Hematopoietic multipotent progenitor cell treated with erythropoietin and hydrocortisone succinate and interleukin-3 and kit ligand, for 17 days (in vitro differentiated cells): ENCODE measurements at places on chromosomes 11 and 22.

DNA sequence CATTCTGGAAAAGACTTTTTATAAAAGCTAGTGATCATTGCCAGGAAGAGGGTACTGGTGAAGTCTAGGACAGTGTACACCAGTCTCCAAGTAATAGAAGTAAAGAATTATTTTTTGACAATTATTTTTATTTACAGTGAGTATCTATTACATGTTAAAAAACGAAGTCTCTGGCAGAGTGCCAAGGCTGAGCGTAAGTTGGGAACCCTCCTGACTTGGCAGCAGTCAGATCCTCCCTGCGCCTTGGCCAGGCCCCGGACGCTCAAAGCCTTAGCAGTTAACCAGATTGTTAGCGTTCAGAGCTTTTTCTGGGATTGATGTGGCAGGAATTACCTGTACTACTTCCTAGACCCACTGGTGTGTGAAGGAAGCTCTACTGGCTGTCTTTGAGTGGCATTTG is 38.1 kb upstream of the CTTN start:
- no peak for DNase-seq

GRCh38 chr11:129271030-129271429 is 78.9 kb upstream of the ARHGAP32 start:
- DNase-seq, result no peak

DNA sequence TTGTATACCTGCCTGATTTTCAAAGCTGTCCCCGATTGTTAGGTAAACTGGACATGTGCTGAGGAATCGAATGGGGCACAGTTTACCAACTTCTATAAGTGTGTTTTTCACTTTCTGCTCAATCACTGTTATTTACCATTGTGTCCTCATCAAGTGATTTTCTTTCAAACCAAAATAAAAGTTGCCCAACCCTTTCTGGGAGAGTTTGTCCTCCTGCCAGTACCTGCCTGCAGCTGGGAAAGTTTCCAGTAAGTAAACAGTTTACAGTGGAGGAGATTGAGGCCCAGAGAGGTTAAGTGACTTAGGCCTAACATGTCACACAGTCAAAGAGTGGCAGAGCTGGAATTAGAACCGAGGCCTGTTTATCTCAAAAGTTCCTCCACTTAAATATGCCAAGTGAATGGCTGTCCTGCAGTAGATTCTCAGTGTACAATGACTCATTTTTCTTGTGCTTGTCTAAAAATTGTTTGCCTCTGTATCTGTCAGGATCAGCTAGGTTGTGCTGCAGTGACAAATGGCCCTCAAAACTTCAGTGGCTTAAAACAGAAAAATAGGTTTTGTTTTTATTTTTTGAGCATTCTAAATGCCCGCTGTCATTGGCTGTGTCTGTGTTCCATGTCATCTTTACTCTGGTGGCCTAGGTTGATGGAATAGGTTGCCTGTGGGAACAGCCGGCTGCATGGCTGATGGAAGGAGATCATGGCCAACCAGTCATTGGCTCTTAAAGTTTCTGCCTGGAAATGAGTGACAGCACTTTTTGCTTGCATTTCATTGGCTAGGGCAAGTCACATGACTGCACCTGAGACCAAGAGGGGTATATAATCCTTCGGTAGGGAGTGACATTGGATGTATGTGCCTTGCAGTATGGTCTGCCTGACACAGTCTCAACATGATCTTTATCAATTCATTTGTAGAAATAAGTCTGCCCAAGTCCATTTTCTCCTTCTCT is 61.8 kb upstream of the CRYBB3 start:
- no peak for DNase-seq

DNA sequence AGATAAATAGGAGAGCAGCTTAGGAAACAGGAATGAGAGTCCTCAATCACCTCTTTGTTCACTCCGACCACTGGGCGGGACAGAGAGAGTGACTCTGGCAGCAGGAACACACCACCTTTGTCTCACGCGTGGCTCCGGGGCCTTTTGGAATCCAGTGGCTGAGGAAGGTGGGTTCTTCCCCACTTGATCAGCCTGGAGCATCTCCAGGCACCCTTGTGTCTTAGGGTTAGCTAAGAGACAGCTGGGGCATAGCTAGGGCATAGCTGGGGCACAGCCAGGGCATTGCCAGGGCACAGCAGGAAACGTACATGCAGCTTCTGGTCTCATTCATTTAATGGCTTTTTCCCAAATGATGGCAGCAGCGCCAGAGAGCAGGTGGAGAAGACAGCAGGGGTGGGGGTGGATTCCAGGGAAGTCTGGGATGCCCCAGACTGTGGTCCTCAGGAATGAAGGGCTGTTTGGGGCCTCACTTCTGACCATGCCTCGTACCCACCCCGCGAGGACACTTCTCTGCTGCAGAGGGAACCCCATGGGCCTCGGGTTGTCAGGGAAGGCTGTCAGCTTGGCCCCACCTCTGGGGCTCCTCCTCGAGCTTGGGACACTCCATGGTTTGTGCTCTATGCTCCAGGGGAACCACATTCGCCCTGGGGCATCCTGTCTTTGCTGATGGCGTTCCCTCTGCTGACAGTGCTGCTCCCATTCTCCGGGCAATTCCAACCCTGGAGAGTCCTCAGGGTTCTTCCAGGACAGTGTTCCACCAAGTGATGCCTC is 30.4 kb upstream of the SHANK2 start:
- DNase-seq, result no peak

- no peak for DNase-seq
Observed at GRCh38 chr11:23010790-23011335, 150.6 kb upstream of the CCDC179 start.

DNA sequence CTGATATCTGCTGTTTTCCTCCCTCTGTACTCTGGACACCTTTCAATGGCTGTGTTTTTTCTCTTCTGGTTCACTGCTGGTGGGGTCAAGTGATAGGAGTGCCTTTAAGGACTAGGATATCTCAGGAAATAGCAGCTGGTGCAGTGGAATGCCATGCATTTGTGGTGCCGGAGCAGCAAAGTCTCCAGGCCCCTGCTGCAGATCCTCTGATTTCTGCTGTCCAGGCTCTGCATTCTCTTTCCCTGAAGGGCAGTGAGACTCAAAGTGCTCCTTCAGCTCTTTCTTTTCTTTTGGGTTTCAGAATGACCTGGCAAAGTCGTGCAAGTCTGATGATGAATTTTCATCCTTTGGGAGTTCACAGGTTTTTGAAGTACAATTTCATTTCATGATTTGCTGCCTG is 774.3 kb downstream of the FAM181B start:
- DNase-seq, result no peak

GRCh38 chr11:33507967-33508366 is 192.7 kb downstream of the C11orf91 start:
- DNase-seq, result no peak

DNA sequence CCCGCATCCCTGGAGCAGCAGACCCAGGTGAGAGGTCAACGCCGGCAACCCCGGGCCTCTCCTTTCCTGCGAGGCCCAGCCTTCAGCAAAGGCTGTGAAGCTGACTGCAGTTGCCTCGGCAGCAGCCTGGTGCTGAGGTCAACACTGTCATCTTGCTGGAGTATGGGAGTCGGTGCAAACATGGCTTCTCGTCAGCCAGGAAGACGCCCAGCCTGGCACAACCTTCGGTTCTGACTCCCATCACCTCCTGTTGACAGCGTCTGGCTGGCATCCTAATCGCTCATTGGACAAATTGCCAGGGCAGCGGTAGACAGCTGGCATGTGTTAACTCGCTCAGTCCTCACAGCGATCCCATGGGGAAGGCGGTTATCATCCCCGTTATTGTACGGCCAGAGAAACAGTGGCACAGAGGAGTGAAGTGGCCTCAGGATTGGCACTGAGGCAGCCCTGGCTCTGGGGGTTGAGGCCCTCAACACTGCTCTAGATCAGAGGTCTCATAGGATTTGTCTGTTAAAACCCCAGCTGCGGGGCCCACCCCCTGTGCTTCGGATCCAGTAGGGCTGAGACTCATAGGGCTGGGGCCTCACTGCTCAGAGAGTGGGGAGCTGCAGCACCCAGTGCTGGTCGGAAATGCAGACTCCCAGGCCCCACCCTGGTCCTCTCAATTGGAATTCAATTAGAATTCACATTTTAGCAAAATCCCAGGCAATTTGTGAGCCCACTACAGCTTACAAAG is 39.3 kb upstream of the TP53I11 start:
- DNase-seq, result no peak

DNA sequence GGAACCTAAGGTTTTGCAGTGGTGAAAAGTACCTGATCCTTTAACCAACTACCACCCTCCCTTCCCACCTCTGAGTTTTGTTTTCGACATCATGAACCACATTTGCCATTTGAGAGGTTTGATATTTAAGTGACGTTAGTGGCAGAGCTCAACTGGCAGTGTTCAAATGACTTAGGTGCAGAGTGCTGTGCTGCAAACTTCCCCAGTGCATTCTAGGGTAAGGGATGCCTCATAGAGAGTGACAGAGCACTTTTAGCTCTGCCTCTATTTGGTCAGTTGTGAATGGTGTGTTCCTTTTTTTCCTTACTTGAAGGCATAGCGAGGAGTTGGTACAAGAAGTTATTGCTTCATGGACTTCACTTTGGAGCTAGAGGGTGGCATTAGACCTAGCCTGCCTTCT is 9.4 kb downstream of the BMAL1 start:
- DNase-seq, result no peak

DNA sequence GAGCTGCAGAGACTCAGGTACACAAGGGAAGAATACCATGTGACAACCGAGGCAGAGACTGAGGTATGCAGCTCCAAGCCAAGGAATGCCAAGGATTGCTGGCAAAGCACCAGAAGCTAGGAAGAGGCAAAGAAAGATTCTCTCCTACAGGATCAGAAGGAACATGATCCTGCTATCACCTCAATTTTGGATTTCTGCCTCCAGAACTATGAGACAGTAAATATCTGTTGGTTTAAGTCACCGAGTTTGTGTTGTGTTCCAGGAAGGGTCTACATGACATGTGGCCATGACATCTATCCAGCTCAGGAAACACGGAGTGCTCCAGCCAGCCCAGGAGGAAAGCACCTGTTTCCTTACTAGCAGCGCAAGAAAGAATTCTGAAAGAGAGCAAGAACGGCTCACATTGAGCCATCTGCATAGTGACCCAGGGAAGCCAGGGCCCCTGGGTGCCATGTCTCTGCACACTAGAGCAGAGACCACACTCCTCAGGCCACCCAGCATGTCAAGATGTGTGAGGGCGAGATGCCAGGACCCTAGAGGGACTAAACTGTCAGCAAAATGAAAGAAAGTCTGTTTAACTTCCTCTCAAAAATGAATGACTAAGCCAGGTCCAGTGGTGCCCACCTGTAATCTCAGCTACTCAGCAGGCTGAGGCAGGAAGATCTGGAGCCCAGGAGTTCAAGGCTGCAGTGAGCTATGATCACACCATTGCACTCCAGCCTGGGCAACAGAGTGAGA is 35.6 kb upstream of the GALNT18 start:
- no peak for DNase-seq

DNA sequence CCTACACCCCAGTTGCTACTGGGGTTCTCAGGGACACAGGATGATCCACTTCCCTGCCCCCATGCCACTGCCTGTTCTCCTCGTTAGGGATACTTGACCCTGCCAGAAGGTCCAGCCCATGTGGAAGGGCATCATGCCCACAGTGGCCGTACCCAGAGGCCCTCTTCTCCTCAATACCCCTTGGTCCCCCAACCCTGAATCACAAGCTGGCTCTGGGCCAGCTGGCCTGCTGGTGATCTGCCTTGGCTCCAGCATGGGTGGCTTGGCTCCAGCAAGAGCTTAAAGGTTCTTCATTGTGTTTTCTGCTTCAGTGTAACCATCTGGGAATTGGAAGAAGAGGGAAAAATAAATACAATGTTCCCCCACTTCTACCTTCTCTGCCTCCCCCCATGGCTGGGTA is 11.1 kb upstream of the TPBGL start:
- DNase-seq, result no peak

DNA sequence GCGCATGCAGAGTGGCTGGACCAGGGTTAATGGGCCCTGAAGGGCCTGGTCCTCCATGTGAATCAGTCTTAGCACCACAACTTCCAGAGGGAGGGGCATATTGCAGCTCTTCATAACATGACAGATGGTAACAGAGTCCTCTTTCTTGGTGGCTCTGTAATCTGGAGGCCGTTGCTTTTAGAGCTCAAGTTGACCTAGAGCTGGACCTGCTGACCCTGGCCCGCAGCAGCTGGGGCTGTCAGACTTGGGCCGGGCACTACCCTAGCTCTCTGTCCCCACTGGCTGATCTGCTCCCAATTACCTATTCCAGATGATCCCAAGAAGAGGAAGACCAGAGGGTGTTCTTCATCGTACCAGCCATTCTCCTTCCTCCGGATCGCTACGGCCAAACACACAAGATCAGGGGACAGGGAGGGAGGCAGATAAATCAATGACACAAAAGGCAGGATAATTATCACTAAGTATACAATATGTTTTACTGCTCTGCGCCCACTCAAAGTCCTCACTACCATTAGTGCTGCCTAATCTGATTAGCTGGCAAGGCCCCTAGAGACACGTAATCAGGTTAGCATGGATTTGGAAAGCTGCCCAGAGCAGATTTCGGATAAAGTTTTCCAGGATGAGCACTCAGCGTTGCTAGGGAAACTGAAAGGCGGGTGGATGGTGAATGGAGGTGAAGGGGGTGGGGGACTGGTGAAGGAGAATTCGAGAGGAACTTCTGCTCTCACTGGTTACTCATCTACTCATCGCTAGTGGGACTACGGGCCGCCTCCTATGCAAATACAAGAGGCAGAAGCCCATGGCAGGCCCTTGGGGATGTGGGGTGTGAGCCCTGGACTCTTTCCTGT is 64.5 kb upstream of the PHOX2A start:
- no peak for DNase-seq

DNA sequence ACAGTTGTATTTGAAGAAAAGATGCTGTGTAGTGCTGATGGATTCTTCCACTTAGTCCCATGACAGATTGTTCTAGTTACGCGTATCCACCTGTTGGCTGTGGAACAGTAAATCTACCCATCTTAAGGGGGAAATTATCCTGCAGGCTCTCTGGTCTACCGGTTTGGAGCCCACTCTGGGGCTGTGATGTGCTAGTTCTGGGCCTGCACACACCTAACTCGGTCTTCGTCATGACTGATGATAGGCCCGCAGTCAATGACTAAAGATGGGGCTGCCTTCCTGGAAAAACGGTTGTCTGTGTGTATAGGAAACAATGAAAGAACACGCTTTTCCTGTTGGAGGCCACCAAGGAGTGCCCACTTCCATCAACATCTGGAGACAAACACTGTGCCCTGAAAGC is 6.2 kb upstream of the RBM4B start:
- DNase-seq, result no peak

DNA sequence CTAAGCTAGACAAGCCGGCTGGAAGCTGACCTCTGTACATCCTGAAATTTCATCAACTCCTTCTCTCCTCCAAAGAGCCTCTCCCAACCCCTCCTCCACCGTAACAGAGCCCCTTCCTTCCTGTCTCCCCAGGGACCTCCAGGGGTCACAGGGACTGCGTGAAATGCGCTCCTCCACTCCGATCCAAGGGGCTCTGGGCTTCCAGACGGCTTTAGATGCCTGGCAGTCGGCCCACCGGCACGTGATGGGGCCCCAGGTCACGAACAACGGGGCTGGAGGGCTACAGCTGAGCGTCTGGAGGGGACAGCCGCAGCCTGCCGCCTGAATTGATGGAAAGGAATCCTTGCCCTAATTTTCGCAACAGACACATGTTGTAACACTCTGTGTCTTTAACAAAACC is 264.1 kb downstream of the MN1 start:
- DNase-seq, result no peak

- no peak for DNase-seq
Observed at GRCh38 chr11:9739123-9739900, 75.4 kb downstream of the SWAP70 start.

- DNase-seq, result no peak
Observed at GRCh38 chr22:28051091-28051786, 132.2 kb upstream of the PITPNB start.
